Left renal pelvis (tissue), 4 donors: ENCODE measurements at places on chromosomes 2 and 18.

- no peak for DNase-seq
Measured at GRCh38 chr2:138213624-138214023, 249.4 kb downstream of the HNMT start.

DNA sequence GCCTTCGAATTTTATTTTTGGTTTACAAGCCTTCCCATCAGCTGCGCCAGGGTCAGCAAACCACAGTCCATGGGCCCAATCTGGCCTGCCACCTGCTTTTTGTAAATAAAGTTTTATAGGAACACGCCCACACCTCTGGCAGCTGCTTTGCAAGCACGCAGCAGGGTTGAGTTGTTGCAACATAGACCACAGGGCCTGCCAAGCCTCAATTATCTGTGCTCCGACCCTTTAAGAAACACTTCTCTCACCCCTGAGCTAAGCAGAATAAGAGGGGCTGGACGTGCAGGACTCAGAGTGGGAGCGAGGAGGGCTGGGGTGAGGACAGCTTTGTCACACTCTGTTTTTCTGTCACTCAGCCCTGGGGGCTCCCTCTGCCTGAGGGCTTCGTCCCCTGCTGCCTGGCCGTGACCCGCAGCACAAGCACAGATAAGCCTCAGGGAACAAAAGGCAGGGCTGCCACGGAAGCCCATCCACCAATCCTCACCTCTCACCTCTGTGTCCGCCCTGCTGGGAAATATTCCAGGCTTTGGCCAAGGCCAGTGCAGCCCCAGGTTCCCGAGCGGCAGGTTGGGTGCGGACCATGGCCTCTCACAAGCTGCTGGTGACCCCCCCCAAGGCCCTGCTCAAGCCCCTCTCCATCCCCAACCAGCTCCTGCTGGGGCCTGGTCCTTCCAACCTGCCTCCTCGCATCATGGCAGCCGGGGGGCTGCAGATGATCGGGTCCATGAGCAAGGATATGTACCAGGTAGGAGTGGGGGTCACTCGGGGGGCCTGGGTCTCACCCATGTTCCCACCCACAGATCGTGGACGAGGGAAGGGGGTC, at the start of gene AGXT:
Gene AGXT (plus strand): TSS at position 539 of the 823 bp plus-strand sequence. CDS start 42 bp downstream, at position 581.
- DNase-seq, result no peak

DNA sequence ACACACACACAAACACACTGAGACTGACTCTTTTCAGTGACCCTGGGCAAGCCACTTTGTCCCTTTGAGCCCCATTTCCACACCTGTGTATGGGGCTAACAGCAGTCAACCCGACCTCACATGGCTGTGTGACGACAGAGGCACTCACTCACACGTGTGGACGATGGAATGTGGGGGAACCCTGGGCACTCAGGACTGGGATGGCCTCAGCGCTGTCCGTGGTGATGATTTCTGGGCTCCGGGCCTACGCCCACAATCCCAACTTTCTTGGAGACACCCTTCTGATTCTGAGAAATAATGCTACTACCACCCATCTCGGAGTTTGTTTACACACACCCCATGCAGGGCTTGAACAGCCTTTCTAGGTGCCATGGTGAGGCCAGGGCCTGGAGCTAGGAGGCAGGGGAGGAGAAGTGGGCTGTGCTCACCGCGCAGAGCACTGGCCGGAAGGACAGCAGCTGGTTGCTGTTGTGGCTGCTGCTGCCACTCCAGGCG, 1.5 kb downstream of the CRYBA2 start:
- no peak for DNase-seq

- no peak for DNase-seq
Measured at GRCh38 chr2:122565364-122565763, 809.9 kb downstream of the TSN start.

DNA sequence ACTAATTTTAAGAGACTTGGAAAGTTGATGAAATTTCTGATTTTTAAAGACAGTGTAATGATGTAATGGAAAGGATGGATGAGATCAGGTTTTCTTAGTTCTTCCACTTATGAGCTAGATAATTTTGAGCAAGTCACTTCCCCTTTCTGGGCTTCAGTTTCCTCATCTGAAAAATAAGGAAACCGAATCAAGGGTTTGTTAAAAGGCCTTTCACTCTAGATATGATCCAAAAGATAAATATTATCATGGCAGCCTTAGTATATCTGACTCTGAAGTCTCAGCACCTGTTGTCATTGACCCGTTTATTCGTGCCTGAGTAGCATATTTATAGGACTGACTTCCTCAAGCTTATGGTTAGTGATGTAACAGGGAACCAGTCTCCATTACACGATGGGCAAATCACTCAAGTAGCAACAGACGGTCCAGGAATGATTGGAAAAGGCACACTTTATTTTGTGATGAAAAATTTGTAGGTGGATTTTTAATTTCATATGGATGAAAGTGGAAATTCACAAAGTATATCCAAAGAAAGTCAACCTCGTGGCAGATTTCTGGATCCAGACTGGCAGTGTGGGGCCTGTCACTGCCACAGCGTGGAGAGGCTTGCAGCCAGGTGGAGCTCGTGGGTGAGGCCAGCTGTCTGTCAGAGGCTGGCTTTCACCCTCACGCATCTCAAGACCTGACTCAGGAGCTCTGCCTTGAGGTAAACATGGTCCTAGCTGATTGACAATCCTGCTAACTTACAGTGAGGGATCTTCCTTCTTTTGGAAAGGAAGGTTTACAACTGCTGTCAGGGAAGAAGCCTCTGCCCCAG, 137.9 kb upstream of the CXCR4 start:
- DNase-seq, result no peak
